ENCODE measurements at places on chromosomes 2 and 18.

DNA sequence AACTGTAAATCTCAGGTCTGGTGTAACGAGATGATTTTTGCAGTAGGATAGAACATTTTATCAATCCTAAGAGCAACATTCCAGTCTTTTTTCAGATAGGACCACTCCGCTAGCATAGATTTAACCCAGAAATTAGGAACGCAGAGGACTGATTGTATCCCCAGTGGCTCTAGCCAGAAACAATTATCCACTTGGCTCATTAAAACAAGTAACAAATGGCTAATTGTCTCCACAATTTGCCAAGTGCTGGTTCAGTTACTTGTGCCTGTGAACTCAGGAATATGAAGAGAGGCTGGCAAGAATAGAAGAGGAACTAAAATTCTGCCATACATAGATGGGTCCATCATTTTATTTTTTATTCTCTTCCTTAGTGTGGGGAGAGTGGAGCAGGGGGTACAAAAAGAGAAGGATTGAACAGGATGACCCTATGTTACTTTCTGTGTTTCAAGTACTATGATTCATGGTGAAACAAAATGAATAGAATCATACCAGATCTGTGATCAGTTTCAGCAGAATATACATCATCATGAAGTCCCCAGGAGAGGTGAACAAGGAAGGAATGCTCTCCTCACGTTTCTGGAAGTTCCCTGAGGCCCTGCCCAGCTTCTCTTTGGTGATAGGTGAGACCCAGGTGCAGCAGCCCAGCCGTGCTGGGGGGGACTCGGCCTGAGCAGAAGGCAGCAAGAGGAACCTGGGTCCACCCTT lies 121.6 kb downstream of the ARL4C start:
- no peak for DNase-seq

DNA sequence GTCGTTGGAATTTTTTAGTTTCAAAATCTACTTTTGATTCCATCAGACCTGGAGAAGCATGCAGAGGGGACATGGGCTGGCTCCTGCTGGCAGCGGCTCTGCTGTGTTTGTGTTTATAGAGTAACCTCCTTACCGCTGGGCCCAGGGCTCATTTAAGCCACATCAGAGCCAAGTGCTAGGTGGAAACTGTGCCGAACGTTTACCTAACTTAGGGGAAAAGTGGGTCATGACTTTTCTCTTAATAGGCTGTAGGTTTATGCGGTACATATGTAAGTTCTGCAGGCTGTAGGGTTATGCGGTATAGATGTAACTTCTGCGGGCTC lies 17.7 kb downstream of the CNDP2 start:
- DNase-seq: no peak

DNA sequence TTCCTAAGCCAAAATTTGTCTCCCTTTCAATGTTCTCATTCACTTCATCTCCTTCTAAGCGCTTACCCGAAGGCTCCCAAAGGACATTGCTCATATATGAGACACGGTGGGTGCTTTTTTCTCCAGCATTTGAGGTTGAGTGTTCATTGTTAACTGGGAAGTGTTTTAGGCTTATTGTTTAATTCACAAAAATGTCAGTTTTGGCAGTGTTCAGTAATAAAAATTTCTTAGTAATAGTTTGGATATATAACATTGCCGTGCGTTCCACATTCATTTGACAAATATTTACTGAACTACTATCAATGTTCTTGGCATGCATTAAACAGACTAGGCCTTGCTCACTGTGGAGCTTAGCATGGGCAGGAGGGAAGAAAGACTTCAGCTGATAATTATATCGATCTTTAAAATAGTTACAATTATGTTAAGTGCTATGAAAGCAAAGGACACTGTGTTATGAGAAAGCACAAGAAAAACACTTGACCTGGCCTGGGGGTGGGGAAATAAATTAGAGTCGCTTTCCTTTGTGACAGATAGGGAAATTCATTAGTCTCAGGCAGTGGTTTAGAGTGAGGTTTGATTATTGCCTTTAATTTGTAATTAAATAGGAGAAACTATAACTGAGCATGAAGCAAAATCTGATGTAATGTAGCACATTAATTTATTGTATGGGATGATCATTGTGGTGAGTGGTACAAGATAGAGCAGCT lies 82.2 kb upstream of the DOCK10 start:
- no peak for DNase-seq

- no peak for DNase-seq
These were observed 117.9 kb downstream of the CSRNP3 start for GRCh38 chr2:165587335-165587938.

- no peak for DNase-seq
These were observed 10.6 kb upstream of the ATG16L1 start for GRCh38 chr2:233240897-233241296.
